ENCODE measurements at places on chromosomes 3 and 15.

- DNase-seq = no peak
Measured at GRCh38 chr3:73516631-73517030, 108.1 kb downstream of the PDZRN3 start.

- DNase-seq = no peak
Measured at GRCh38 chr3:149534671-149535332, 60.3 kb downstream of the TM4SF4 start.

DNA sequence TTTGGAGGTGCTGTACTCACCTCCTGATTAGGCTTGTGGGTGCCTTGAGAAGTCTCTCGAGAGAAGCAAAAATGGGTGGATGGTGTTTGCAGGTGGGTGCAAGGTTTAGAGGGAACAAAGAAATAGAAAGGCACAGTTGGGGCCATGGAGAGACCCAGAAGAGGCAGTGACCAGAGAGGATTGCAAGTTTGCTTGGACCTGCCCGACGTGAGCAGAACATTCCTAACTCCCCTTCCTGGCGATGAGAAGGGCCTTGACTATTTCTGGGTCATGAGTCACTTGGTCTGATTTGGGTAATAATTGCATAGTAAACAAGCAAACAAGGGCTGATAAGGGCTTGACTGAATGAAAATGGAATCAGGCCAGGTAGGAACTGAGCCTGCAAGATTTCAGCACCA, 7.0 kb upstream of the CTSH start:
- DNase-seq = no peak

DNA sequence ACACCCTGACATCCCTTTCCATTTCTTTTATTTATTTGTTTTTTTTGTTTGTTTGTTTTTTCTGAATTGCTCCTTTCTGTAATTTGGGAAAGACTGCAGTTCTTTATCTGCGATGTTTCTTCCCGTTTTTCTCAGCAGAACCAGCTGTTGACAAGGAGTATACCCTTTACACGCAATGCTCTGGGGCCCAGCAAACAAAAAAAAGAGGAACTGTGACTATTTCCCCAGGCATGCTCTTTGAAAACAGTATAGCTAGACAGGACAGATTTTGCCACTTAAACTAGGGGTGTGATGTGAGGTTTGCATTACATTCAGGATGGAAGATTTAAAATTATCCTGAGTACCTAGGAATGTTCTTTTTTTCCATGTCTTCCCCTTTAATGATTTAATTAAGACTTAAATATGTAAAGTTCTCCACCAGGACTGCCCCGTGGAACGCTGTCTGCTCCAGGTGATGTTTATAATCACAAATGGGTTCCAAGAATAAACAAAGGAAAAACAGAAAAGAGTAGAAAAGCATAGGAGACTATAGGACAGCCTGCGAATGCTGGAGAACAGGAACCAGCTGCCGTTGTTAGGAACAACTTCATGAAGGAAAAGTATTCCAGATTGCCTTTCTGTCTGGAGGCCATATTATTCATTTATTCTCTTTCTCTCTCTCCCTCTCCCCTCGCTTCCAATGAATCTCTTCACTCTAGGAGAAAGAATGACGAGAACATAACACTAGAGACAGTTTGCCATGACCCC, 43.3 kb downstream of the TGFBR2 start:
- DNase-seq = no peak

- no peak for DNase-seq
Measured at GRCh38 chr3:24886501-24886900, 391.9 kb upstream of the THRB start.

DNA sequence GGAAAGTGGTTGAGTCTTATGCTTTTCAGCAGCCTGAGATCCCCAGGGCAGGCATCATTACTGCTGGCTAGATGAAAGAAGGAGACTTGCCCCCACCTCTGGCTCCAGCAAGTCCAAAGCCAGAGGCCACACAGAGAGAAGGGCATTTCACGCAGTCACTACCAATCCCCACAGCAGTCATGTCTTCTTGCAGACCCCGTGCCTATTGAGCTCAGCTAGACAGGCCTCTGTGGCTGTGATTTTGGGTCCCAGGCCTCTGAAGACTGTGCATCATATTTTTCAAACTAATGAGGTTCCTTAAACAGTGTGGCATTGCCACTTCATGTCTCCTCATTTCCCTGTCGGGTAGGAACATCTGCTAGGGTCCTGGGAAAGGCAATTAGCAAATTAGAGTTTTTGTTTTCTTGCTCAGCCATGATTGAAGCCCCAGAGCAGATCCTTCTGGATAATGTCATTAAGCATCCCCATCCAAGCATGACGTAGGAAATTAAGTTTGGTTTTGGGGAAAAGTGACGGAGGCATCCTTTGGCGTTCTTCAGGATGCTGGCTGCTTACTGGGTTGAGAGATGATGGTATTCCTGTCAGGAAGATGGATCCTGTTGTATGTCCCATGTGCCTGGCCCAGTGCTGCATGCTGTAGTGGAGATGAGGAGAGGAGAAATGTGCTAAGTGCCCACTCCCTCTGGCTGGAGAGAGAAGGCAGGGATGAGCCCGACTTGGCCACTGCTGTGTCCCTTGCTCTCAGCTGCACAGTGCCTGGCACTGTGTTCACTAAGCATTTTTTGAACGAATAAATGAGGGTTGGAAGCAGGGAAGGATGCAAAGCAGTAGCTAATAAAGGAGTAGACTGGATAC, 7.0 kb downstream of the SPSB4 start:
- no peak for DNase-seq

GRCh38 chr15:101136381-101137268, 115.2 kb downstream of the CHSY1 start:
- no peak for DNase-seq

DNA sequence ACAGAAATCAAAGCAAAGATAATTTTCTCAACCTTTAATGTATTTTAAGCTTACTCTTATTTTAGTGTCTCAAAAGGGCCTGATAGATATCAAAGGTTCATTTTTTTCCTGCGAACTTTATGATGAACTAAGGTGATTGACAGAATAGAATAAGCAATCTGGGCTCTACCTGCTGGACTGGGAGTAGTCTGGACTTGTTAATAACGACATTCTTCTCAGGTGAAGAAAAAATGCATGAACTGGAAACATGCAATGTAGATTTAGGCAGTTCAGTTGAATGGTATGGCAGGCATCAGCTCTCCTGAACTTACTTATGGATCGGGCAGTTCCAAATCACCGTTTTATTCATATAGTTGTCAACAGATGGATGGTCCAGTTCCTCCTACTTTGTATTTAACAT, 189.7 kb upstream of the ZBTB20 start:
- DNase-seq = no peak

DNA sequence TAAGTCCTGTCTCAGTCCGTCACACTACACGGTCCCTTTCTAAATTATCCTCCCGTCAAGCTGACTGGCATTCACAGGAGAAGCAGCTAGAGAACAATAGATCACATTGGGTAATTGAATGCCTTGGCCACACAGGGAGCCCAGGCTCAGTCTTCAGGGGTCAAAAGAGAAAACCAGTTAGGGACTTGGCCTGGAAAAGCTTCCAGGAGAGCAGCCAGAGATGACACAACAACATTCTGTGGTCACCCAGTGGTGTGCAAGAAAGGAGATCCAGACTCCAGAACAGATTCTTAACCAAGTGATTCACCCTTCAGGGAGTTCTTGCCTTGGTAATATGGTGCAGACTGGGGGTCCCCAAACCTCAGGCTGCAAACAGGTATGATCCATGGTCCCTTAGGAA, 15.9 kb downstream of the ARHGAP31 start:
- DNase-seq = no peak

DNA sequence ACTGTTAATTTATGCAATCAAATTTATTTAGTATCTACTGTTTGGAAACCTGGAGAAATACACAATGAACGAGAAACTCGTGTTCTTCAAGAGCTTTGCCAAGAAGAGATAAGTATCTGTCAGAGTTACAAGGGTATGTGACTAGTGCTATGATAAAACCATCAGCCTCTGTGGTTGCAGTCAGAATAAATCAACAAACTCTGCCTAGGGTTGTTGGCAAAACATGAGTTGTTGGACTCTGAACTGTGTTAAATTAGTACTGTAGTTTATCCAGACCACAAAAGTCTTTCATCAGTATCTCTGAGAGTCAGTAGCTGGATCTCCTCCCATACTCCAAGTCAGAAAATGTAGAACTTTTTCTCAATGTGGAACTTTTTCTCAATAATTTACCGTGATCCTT, 918.4 kb downstream of the NAALADL2 start:
- DNase-seq = no peak

GRCh38 chr3:118978393-118978758, 56.3 kb downstream of the IGSF11 start:
- DNase-seq = no peak

DNA sequence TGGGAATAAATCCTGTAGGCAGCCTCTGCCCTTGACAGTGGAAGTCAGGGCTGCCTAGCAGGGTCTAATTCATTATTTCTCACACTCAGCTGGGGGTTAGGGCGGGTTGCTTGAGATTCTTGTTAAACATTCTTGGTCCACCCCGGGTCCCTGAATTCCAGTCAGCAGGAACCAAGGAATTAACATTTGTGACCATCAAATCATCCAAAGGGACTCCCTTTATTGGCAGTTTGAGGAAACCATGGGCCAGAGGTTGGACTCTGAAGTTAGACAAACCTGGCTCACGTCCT, 122.8 kb downstream of the EEFSEC start:
- DNase-seq = no peak

DNA sequence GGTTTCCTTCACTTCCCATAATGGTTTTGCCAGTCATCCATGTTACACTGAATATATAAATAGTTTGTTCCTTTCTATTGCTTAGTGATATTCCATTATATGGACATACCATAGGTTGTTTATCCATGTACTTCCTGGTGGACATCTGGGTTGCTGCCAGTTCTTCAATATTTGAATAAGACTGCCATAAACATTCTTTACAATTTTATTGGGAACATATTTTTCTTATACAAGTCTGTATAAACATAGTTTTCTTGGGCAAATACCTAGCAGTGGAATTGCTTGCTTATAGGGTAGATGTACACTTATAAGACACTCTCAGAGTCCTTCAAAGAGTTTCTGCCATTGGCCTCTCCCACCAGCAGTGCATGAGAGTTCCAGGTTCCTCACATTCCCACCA, 231.4 kb downstream of the OPA1 start:
- no peak for DNase-seq

DNA sequence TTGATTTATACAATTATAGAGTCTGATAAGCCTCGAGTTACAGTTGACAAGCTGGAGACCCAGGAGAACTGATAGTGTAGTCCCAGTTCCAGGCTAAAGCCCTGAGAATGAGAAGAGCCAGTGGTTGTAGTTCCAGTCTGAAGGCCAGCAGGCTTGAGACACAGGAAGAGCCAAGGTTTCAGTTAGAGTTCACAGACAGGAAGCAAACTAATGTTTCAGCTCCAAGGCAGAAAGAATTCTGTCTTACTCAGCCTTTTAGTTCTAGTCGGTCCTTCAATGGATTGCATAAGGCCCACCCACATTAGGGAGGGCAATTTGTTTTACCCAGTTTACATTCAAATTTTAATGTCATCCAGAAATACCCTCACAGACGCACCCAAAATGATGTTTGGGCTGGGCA, 102.7 kb downstream of the CDIN1 start:
- DNase-seq = no peak

- no peak for DNase-seq
Measured at GRCh38 chr15:29676961-29677402, 145.3 kb downstream of the TJP1 start.

GRCh38 chr3:114860531-114860930, 286.6 kb downstream of the ZBTB20 start:
- DNase-seq = no peak

DNA sequence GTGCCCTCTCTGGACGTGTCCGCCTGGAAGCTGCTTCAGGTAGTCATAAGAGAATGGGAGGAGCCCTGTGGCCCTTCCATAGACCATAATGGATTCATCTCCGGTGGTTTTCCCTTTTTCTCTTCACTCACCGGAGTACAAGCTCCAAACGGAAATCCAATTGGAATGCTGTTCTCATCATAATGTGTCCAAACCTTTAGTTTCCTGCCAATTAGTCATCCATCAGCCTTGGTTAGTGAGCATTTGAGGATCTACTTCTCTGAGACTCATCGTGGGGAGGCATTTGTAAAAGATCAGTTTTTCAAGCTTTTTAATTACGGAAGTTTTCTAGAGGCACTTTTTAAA, 34.9 kb downstream of the ABHD2 start:
- DNase-seq = no peak

DNA sequence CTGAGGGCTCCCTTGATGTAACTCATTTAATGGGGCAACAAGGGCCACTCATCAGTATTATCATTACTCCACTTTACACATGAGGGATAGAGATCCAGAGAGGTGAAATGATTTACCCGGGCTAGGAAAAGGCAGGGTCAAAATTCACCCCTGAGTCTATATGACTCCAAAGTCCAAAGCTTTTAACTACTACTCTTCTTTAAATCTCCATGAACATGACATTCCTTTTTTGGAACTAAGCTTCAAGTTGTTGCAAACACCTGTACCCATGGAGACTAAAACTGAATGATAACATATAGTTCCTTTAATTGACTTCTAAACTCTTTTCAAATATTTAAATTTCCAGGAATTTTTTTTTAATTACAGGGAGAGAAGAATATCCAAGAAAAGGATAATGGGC, 292.9 kb upstream of the GADL1 start:
- no peak for DNase-seq

DNA sequence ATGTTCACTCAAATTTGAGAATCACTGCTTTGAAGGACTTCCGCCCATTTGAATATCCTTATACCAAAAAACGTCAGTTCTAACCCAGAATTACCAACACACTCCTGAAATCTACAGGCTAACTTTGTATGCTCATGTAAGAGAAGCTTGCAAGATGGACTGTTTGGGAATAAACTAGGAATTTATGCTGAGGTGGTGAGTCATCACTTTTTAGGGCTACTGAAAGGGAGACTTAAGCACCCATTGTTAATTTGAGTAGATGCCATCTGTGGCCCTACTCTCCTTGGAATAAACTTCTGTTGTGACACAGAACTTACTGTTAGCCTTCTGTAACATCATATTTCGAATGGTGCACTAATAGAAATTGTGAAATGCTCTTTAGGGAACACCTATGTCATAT, 74.6 kb downstream of the FGF12 start:
- no peak for DNase-seq

DNA sequence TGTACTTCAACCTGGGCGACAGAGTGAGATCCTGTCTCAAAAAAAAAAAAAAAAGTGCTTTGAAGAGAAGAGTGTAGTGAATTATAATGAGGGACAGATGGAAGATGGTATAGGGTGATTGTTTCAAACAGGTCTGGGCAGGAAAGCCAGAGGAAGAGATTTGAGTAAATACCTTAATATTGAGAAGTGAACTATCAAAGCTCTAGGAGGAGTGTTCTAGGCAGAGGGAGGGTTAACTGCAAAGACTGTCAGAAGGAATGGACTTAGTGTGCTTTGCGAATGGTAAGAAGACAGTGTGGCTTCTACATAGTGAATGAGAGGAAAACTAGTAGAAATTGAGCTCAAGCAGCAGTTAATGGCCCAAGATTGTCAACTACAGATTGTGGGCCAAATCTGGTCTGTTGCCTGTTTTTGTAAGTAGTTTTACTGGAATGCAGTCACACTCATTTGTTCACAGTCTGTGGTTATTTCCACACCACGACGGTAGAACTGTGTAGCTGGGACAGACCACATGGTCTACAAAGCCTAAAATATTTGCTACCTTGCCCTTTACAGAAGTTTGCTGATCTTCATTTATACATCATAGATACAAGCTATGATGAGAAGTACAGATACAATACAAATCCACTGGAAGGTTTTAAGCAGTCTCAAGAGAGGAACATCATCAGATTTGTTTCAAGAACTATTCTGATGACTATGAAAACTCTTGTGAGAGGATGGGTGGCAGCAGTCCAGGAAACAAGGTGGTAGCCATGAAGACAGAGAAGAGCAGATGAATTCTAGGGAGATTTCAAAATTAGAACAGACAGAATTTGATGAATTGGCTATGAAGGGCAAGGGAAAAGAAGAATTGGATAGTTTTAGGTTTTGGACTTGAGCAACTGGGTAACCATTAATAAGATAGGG, 16.5 kb upstream of the USP50 start:
- no peak for DNase-seq
